T-helper 1 cell treated with Interleukin-12 subunit alpha and Interleukin-12 subunit beta and Interleukin-4 antibody, amounts not matched to agents 30 ng/mL and 1 ng/mL, for 36 hours (primary cell): ENCODE measurements at places on chromosomes 1 and 21. TPM values are rescaled to one million over a fixed set of nuclear protein-coding genes. Genes with fewer than 3 reads are reported as not detected.

Gene PGBD5
- total RNA-seq, result 0.12 TPM in 1 of 2 replicates, not detected in the other

Gene BMP8A
- 0.17 TPM in 1 of 2 replicates, not detected in the other for total RNA-seq

Gene ARHGAP29
- 0.02 and 0.07 TPM in 2 replicates for total RNA-seq

Gene ATP6V1G3
- total RNA-seq, result not detected in 2 replicates

Gene SPRR1B
- not detected in 2 replicates for total RNA-seq

Gene OR2L8
- 0.34 TPM in 1 of 2 replicates, not detected in the other for total RNA-seq

Gene LAMC2
- total RNA-seq, result 2.1 TPM in 2 replicates
